ENCODE measurements at places on chromosomes 16 and 17.

- DNase-seq, result no peak
Observed at GRCh38 chr17:17726458-17727060, 45.3 kb downstream of the RAI1 start.

- no peak for DNase-seq
Observed at GRCh38 chr17:18950944-18951905, 740 bp upstream of the SLC5A10 start.

- DNase-seq, result no peak
Observed at GRCh38 chr16:17370223-17370707, 100.5 kb downstream of the XYLT1 start.

GRCh38 chr16:17299790-17300189 lies 171.0 kb downstream of the XYLT1 start:
- DNase-seq, result no peak
